ENCODE measurements at places on chromosomes 16 and 17.

- DNase-seq = no peak
Measured at GRCh38 chr17:60678118-60678444, 430 bp downstream of the BCAS3 start.

DNA sequence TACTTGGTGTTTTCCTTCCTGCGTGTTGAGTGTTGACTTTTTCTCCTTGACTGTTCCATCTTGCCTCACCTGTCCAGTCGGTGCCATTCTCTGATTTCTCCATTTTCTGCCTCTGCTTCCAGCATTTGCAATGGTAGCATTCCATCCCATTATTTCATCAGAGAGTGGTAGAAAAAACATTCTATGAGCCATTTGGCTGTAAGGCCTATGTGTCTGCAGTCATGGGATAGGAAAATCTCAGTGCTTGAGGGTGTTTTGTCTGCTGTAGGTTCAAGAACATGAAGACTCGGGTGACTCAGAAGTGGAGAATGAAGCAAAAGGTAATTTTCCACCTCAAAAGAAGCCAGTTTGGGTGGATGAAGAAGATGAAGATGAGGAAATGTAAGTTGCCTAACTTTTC, 2.7 kb downstream of the UTP18 start:
- no peak for DNase-seq

GRCh38 chr16:52572656-52573055, 25.7 kb upstream of the TOX3 start:
- no peak for DNase-seq

- no peak for DNase-seq
Measured at GRCh38 chr17:903691-904481, 75.7 kb downstream of the NXN start.

DNA sequence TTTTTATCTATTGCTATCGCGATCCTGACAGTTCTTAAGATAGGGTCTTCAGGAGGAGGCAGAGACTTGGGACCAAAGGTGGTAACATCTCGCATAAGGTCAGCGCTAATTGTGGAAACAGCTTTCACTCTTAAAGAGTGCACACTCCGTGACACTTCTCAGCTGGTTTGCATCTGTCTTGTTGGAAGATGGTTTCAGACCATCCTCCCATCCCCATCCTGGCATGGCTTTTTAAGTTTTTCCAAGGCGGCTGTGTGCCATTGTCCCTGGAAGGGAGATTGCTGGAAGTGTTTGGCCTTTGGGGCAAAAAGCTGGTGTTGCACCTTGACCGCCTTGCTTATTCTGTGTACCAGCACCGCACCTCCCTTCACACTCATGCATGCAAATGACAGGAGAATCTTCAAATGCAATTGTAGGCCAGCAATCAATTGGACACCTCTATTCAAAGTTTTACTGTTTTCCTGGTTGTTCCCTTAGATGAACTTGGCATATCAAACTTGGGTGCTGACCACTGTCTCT, 1.5 kb downstream of the SOCS7 start:
- no peak for DNase-seq

- DNase-seq = peak; percentile 73
Measured at GRCh38 chr17:47850692-47851573, at the start of gene SP6. TSS of gene SP6 (minus strand) at chr17:47851163. CDS start at chr17:47848429, 2,734 bp downstream.

GRCh38 chr17:12227547-12227946, 206.9 kb downstream of the MAP2K4 start:
- DNase-seq = no peak

DNA sequence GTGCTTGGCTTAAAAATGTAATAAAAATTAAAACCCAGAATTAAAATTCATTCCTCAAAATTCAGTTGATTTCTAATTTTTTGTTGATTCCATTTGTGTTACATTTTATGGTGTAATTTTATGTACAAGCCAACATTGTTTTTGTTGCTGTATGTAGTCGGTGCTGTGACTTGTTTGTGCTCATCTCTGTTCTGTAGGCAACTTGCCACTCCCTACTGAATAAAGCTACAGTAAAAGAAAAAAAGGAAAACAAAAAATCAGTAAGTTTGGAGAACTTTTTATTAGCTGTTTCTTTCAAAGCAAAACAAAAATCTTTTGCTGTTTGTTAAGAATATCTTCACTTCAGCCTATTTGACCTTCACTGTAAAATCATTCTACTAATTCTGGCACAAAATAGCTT, 44.3 kb downstream of the OMG start:
- DNase-seq = no peak

- DNase-seq = no peak
Measured at GRCh38 chr17:77317091-77317750, 176.5 kb downstream of the SEC14L1 start.
